ENCODE measurements at places on chromosomes 16 and 17.

DNA sequence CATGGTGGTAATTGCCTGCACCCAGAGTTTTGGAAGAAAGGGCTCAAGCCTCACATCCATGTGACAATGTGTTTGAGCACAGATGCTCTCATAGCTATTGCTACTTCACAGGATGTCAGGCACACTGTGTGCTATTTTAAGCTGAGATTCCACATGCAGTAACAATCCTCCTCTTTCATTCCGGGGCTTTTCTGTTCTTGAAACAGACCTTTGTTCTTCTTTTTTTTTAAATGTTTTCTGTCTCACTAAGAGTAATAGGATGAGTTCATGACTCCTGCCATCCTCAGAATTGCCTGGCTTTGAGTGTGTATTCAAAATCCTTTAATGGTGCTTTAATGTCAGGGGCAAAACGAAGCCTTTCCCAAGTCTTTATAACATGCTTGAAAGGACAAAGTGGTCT is 198.9 kb downstream of the ABCC12 start:
- DNase-seq = no peak

- DNase-seq = no peak
Observed at GRCh38 chr17:12859520-12859919, 70.2 kb downstream of the ARHGAP44 start.

DNA sequence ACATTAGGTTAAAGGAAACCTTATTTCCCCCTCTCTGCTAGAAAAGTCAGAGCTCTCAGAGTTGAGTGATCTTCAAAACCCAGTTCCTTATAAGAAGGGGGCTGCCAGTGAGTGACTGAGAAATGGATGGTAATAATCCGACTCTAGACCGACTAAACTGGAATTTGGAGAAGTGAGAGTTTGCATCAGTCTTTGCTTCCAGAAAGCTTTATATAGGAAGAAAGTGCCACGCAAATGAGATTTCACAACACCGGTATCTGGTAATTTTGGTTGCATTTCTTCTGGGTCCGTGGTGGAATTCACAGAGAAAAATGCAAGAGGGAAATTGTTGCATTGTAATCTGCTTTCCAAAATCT is 271.4 kb downstream of the MAF start:
- DNase-seq = no peak

GRCh38 chr16:55503726-55504550 is 4.9 kb upstream of the LPCAT2 start:
- no peak for DNase-seq

- no peak for DNase-seq
Observed at GRCh38 chr17:57548421-57549410, 196.4 kb downstream of the CCDC182 start.

DNA sequence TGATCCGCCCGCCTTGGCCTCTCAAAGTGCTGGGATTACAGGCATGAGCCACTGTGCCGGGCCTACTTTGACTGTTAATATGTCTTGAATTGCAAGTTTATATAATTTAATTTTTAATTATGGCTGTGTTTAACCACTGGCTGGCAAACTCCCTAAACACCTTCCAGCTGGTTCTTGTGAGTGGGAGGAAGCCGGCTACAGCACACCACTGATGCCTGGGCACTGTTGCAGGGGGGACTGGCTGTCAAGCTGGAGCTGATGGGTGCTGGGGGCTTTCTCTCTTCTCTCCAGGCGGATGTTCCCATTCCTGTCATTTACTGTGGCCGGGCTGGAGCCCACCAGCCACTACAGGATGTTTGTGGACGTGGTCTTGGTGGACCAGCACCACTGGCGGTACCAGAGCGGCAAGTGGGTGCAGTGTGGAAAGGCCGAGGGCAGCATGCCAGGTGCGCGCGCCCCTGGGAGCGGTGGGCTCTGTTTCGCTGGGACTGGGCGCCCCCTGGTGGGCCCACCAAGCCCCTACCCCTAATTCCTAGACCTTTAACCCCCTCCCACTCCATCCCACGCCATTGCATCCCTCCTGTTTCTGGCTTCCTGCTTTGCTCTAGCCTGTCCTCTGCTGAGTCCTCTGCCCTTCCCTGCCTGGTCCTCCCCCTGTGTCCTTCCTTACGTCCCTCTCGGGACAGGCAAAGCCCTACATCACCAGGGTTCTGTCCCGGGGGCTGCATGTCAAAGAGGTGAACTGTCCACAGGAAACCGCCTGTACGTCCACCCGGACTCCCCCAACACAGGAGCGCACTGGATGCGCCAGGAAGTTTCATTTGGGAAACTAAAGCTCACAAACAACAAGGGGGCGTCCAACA is 9.5 kb downstream of the TBX21 start:
- no peak for DNase-seq

DNA sequence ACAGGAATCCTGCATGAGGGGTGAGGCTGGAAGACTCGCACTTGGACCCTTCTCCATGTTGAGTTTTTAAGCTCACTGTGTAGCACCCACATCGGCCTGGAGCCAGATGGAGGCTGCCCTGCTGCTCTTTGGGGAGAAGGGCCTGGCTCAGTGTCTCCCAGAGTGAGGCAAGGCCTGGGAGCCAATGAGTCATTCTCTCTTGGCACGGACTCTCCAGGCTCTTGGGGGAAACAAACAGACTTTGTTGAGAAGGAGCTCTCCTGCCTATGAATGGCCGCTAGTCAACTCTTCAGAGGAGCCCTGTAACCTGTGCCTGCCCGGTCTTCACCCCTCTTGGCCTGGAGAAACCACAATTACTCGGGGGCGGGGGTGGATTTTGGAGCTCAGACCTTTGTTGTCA is 50.8 kb upstream of the MAF start:
- DNase-seq = no peak

GRCh38 chr16:76579277-76579922 is 302.2 kb downstream of the CNTNAP4 start:
- no peak for DNase-seq

GRCh38 chr17:50154604-50155003 is 4.1 kb upstream of the PPP1R9B start:
- no peak for DNase-seq

DNA sequence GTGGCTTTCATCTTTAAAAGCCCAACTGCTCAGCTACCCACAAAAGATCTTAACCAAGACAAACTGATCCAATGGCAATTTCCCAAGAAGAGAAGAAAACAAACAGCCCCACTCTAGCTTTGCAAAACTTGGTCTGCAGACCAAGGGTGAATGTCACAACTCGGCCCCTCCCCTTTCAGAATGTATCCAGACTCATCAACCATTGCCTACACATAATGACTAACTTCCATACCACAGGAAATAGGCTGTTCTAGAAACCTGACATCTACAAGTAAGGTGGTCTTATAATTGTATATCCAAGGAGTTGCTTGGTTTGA is 16.0 kb downstream of the DCUN1D3 start:
- DNase-seq = no peak
